NB4 (cell line): ENCODE measurements at places on chromosomes 6 and 20.
A peak's percentile ranks its signal among the peaks of the same experiment; 100 is the strongest.

DNA sequence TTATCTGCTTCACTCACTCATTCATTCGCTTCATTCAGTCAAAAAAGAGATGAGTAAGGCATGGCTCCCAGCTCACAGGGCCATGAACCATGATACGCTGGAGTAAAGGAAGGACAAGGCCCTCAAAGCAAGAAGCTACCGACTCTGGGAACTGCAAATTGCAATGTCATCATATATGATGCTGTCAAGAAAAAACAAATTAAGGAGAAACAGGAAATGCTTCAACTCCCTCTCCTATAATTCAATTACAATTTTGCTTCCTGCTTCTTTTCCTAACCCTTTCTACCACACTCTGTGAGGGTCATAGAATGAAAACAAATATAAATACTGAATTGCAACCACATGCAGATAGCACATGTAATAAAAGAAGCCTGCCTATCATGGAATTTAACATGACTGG, 725.7 kb upstream of the FLRT3 start:
- DNase-seq, result no peak

DNA sequence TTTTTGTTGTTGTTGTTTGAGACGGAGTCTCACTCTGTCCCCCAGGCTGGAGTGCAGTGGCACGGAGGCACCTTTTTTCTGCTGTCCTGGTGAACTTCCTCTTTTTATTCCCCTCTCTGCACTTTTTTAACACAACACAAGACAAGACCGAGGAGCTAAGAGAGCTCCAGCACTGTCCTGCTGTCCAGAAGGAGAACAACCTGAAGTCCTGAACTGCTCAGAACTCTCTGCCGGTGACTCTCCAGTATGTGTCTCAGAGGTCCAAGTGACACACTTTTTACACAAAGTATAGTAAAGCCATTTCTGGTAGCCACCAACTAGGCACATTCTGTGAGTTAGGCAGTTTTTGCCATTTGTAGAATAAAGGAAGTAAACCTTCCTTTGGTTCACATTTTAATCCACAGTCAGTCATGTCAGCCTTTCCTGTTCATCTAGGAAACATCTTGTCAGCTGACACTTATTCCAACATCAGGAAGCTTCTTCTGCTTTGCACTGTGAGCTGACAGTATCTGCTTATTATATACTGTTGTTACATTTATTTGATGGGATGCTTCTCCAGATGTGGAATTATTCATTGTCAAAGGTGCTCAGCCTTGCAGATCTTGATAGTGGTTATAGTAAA, 28.1 kb upstream of the TXNDC5 start:
- DNase-seq, result peak; percentile 52

- no peak for DNase-seq
These were observed 138.4 kb downstream of the SMAP1 start for GRCh38 chr6:70806086-70806485.

GRCh38 chr20:51380401-51381385, 161.8 kb downstream of the NFATC2 start:
- DNase-seq, result no peak

GRCh38 chr6:145643760-145644159, 91.6 kb downstream of the EPM2A start:
- DNase-seq, result no peak

GRCh38 chr6:116217069-116217468, 36.8 kb downstream of the TSPYL4 start:
- DNase-seq, result peak; percentile 67

DNA sequence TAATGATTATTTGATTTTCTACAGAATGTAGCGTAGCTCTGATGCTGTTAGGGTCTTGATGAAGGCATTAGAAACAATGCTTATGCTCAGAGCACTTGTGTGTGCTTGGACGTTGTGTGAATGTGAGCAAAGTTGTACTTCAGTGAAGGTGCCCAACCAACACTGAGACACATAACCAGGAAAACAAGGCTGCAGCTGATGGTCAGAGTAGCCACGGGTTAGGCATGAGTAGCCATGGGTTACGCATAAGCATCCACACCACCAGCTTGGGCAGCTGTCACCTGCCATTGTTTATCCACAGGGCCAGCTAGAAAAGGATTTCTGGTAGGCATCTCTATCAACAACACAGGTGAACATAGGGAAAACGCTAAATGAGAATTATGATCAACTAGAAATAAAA, 326.6 kb downstream of the NRN1 start:
- DNase-seq, result no peak

DNA sequence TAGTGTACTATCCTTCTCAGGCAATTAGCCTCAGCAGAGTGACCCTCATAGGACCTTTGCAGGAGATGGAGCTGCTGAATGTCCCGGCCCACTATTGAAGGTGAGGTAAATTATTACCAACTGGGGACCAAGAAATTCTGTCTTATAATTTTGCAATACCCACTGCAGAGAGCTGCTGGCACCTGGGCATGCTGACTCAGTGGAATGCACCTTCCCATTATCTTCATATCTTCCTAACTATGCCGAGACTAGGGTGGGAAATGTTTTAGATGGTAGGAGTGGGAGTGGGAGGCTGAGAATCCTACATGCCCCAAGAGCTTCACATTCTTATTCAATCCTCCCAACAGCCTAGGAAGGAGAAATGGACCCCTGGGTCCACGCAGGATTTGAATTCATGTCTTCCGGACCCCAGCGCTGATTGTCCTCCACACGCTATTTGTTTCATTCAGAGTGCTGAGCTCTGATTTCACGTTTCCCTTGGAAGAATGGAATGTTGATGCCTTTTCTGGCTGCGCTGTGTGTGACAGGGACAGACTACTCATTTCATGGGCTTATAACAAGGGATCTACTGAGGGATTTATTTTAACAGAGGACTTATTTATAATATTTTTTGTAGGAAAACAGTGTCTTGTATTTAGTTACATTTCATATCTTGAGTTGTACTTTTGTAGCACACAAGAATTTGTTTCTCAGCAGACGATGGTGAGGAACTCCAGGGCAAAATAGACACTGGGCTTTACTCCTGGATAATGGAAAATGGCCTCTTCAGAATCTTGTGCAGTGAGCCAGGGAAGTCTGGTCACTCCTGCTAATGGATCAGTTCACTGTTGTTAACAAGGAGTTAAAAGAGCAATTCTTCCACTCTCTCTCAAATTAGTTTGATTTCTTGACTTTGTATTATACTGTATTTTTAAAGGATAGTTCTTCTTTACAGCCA, 66.4 kb downstream of the FYN start:
- no peak for DNase-seq

DNA sequence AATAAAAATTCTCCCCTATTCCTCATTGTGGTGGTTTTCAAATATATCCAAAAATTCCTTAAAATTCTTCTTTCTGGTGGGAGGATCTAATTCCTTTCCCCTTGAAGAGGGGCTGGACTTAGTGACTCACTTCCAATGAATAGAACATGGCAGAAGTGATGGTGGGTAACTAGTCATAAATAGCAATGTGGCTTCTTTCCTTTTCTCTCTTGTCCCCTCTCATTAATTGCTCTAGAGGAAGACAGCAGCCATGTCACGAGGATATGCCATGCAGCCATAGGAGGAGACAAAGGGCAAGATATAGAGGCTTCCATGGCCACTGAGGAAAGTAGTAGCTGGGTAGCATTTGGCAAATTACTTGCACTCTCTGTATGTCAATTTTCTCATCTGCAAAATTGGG, 5.9 kb downstream of the VNN2 start:
- DNase-seq, result no peak
